ENCODE measurements at places on chromosomes 16 and 17.

DNA sequence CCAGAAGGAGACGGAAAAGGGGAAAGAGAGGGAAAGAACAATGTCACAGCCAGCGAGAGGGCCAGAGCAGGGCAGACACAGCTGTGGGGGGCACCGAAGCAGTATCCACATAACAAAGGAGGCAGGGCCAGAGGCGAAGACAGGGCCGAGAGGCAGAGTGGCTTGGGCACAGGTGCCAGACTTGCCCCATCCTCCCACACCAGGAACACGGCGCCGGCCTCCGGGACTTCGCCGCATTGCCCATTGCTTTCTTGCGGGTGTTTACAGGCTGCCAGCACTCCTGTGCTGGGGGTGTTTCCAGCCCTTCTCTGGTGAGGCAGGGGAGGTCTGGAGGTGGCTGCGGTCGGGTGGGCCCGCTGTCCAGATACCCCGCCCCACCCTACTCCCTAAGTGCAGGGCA, 78.0 kb downstream of the ENGASE start:
- DNase-seq: no peak

- no peak for DNase-seq
Observed at GRCh38 chr17:46726206-46726605, 92.3 kb downstream of the WNT3 start.

DNA sequence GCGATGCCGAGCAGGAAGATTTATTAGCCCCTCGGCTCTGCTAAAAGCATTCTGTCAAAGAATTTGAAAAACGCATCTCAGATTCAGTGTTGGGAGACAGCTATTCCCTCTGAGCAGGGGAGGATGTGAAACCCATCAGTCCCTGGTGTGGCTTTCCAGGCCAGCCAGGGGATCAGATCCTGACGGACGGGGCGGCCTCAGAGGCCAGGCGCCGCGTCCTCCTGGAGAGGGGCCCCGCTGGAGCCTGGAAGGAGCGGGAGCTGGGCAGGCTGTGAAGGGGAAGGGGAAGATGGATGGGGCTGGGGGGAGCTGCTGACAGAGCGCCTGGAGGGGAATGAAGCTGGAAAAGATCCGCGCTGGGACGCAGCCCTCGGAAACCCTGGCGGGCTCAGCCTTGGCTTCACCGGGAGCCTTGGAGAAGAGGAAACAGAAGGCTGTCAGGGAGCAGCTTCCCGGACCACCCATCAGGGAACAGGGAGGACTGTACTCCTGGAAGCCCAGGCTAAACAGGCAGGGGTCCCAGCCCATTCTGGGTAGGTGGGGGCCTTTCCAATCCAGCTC, 358.0 kb downstream of the C16orf95 start:
- DNase-seq: no peak

DNA sequence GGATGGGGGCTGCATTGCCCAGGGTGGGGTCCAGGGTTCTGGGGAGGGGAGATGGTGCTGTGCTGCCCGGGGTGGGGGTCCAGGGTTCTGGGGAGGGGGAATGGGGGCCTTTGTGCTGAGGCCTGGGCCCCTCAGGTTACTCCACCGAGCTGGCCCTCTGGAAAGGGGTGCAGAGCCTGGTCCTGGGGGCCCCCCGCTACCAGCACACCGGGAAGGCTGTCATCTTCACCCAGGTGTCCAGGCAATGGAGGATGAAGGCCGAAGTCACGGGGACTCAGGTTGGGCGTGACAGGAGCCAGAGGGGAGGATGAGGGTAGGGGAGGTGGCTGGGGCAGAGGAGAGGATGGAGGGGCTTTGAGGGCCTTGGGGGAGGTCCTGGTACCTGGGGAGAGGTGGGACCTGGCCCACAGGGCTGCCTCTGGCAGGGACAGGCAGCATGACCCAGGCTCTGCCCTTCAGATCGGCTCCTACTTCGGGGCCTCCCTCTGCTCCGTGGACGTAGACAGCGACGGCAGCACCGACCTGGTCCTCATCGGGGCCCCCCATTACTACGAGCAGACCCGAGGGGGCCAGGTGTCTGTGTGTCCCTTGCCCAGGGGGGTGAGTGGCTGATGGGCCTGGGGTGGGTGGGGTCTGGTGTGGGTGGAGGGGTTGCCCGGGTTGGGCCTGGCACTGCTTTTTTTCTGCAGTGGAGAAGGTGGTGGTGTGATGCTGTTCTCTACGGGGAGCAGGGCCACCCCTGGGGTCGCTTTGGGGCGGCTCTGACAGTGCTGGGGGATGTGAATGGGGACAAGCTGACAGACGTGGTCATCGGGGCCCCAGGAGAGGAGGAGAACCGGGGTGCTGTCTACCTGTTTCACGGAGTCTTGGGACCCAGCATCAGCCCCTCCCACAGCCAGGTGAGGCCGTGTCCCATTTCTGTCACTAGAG, 7.8 kb downstream of the ITGAX start:
- no peak for DNase-seq

DNA sequence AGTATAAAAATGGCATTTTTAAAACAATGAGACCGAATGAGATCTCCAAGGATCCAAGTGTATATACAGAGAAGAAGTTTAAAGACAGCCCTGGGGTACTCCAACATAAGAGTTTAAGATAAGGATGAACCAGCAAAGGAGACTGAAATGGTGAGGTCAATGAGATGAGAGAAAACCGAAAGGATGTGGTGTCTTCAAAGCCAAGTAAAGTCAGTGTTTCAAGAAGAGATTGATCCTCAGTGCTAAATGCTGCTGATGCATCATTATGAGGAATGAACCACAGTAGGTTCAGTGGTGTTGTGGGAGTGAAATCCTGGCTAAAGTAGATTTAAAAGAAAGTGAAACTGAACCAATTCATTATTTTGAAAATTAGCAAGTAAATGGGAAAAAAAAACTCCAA, 38.1 kb upstream of the NLK start:
- no peak for DNase-seq

DNA sequence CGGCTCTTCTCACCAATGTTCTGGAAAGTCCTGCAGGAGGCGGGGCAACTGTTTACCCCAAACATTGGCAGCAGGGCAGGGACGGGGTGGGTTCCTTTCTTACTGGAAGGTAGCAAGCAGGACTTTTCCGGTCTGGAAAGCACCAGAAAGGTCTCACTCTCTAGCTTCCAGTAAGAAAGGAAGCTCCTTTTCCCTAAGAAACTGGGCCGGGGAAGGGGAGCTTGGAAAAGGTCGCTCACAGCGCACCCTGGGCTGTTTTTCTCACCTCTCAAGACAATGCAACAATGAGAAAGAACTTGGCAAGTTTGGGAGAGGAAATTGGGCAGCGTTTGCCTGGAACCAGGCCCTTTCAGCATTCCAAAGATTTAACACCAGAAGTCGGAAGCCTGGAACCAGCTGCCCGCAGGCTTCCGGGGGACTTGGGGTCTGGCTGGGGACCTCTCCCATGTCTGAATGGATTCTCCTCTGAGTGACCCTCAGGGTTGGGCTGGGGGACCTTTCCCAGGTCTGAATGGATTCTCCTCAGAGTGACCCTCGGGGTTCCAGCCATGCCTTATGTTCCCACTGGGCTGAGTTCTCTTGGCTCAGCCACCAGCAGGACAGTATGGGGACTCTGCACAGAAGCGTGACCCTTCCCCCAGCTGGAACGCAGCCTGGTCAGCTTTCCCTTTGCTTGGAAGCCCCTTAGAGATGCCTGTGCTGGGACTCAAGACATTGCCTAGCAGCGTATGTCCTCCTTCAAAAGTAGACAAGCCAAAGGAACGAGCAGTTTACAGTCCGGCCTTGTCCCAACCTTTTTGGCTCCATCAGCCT, 166.5 kb upstream of the PLCG2 start:
- DNase-seq: no peak

GRCh38 chr16:27795992-27796614, 246.2 kb downstream of the KATNIP start:
- no peak for DNase-seq

DNA sequence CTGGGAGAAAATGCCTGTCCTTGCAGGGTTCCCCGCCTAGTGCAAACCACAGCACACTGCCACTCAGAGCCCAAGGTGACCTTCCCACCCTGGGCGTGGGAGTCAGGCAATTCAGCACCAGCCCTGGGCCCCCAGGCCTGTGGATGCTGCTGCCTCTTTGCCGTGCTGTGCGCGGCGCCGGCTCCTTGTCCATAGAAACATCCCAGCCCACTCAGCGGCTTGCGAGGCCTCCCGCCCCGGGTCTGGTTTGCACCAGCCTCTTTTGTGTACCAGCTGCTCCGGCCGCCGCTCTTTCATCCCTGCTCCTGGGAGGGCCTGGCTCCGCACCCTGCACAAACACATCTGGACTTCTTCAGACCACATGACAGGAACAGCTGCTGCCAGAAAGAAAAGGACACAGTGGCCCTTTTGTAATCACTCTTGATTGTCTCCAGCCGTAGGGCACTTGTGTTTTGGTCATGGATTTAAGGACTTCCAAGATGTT, 75.4 kb upstream of the SDK2 start:
- no peak for DNase-seq

- no peak for DNase-seq
Observed at GRCh38 chr16:87930456-87930855, 5.9 kb downstream of the CA5A start.

DNA sequence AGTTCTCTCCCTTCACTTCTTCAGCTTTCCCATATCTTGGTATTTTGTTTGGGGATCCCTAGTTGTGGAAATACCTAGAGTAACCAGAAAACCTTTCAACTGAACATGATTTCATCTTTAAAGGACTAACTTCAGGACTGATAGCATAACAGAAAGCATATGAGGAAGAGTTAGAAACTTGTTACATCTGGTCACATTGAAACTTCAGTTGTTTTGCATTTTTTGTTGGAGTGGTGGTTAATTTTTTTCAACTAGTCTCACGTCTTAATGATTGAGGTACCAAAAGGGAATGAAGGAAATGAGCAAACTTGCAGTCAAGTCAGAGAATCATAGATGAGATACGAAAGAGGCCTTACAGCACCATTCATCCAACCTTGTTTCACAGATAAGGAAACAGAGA, 49.6 kb downstream of the TANGO6 start:
- DNase-seq: no peak

- no peak for DNase-seq
Observed at GRCh38 chr17:3843935-3844516, 2.0 kb downstream of the NCBP3 start.

DNA sequence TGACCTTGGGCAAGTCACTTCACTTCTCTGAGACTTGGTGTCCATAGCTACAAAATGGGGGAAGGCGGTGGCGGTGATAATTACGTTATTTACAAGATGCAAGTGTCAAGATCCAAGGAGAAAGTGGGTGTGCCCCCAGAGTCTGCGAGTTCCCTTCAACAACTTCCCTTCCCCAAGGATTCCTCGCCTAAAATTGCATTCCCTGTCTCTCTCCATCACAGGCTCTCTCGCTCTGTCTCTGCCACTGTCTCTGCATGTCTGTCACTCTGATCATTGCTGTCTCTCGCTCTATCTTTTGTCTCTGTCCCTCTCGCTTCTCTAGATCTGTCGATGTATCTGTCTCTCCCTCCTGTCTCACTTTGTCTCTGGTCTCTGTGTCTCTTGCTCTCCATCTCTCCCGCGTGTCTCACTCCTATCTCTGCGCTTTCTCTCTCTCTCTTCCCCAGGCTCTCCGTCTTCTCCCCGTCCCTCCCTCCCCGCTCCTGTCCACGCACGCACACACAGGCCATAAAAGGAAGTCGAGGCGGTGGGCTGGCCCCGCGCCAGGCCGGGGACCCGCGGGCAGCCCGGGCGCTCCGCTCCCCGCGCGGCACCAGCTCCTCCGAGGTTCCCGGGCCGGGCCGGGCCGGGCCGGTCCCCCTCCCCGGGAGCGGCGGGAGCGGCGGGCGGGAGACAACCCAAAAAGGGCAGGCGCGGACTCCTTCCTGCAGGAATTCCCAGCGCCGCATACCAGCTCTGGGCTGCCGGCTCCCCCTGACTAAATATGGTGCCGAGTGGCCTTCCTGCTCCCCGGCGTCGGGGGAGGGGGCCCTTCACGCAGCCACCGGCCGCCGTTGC, 1.1 kb upstream of the MYH11 start:
- DNase-seq: no peak

- DNase-seq: no peak
Observed at GRCh38 chr17:15285466-15285865, 20.3 kb upstream of the PMP22 start.

GRCh38 chr16:69114346-69114975, 9.0 kb downstream of the HAS3 start:
- DNase-seq: no peak

- DNase-seq: no peak
Observed at GRCh38 chr17:2798188-2798587, 1.9 kb downstream of the RAP1GAP2 start.

GRCh38 chr16:88599825-88600538, 29.8 kb downstream of the ZC3H18 start:
- no peak for DNase-seq

GRCh38 chr16:54053891-54054820, 232.4 kb downstream of the IRX3 start:
- no peak for DNase-seq

- no peak for DNase-seq
Observed at GRCh38 chr16:25027781-25028180, 12.6 kb upstream of the ARHGAP17 start.

DNA sequence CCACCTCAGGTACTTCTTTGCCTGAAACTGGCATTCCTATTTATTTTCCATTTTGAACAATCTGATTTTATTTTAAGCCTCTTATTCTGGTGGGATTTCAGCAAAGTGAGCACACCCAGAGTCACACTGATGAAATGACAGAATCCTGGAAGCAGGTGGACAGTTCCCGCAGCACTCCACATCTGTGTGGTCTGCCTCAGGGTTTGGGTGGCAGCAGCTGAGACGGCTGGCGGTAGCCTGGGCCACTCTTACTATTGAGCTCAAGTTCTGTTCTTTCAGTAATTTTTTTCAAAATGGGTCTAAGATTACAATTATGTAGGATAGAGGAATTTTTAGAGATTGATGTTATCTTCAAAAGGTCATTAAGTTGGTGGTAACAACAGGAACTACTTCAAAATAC, 32.5 kb upstream of the ENDOV start:
- DNase-seq: no peak

DNA sequence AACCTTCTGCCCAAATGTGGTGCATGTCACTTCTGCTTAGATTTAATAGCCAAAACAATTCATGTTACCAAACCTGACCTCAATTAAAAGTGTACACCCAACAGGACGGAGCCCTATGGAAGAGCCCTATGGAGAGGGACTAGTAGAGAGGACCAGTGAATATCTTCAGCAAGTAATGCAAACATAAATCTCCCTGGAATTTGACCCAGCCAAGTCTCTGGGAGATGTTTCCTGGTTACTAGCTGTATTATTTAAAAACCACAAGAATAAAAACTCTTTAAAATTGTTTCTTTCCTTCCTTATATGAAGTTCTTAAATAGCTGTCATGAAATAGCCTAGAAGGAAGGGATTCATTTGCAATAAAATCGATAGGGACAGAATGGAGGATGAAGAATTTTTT, 255.8 kb downstream of the CDH11 start:
- no peak for DNase-seq

Measured in GM12892 (cell line).